LHCN-M2 (cell line): ENCODE measurements at places on chromosomes 5 and 9. TPM values are rescaled to one million over a fixed set of nuclear protein-coding genes. Genes with fewer than 3 reads are reported as not detected.
A peak's percentile ranks its signal among the peaks of the same experiment; 100 is the strongest.

LRRC19 gene
- not detected in 2 replicates for total RNA-seq

PCDHB16 gene
- 10.4 and 12.2 TPM in 2 replicates for total RNA-seq

FYB1 gene
- not detected in 2 replicates for total RNA-seq

- peak; percentile 61 for DNase-seq
These were observed 4.6 kb downstream of the HOMER1 start for GRCh38 chr5:79509244-79509885.

DNA sequence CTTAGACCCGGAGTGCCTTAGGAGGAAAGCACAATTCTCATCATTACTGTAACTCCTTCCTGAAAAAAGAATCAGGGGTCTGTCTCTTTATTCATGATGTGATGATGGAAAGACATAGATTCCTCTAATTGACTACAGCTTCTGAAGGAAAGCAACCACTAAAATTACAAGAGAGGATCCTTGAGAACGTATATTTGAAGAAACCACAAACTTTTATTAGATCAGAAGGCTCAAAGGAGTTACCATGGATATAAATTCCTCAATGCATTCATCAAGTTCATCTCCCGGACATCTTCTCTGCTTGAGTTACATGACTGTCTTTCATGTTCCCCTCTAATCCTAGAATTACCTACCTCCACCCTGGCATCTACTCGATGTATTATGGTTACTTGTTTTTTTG, 104.1 kb upstream of the PAPPA start:
- no peak for DNase-seq

GRCh38 chr5:50874306-50875001, 208.0 kb downstream of the PARP8 start:
- DNase-seq, result no peak

DNA sequence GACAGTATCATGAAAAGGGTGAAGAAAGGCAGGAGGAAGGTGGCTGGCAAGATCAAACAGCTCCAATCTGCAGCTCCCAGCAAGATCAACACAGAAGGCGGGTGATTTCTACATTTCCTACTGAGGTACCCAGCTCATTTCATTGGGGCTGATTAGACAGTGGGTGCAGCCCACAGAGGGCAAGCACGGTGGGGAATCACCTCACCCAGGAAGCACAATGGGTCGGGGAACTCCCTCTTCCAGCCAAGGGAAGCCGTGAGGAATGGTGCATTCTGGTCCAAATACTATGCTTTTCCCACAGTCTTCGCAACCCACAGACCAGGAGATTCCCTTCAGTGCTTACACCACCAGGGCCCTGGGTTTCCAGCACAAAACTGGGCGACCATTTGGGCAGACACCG, 66.8 kb downstream of the CAMSAP1 start:
- no peak for DNase-seq

GRCh38 chr9:102072059-102072764, 333.8 kb upstream of the GRIN3A start:
- no peak for DNase-seq

GRCh38 chr9:17398350-17398749, 180.5 kb upstream of the SH3GL2 start:
- no peak for DNase-seq

- DNase-seq, result no peak
These were observed 174.5 kb upstream of the ADAMTSL1 start for GRCh38 chr9:18299449-18299848.
